Articular chondrocyte of knee joint (primary cell): ENCODE measurements at places on chromosomes 4 and X. TPM values are rescaled to one million over a fixed set of nuclear protein-coding genes. Genes with fewer than 3 reads are reported as not detected.

The TMPRSS11D gene
- not detected in 2 replicates for total RNA-seq

The CACNA1F gene
- under 0.01 TPM in 1 of 2 replicates, not detected in the other for total RNA-seq

The TLR6 gene
- total RNA-seq: 5.7 and 6.1 TPM in 2 replicates

The ADH1B gene
- total RNA-seq: 2.4 and 3.2 TPM in 2 replicates

The EDA2R gene
- total RNA-seq: 5.6 and 14.4 TPM in 2 replicates

The SSX1 gene
- not detected in 2 replicates for total RNA-seq

The SGCB gene
- total RNA-seq: 49.8 and 55.1 TPM in 2 replicates

The SYN1 gene
- total RNA-seq: 0.11 and 0.52 TPM in 2 replicates

The ADH4 gene
- total RNA-seq: 0.13 and 0.32 TPM in 2 replicates

The ADH1A gene
- total RNA-seq: not detected in 2 replicates

The HELT gene
- total RNA-seq: not detected in 2 replicates

The RGN gene
- total RNA-seq: 6.1 and 9.6 TPM in 2 replicates

The MAGEC1 gene
- not detected in 2 replicates for total RNA-seq

The SPOCK3 gene
- not detected in 2 replicates for total RNA-seq

The DSPP gene
- total RNA-seq: not detected in 2 replicates

The SLC7A11 gene
- total RNA-seq: 41.9 and 70.8 TPM in 2 replicates

The TSPAN7 gene
- 0.11 TPM in 1 of 2 replicates, not detected in the other for total RNA-seq

The CXXC4 gene
- total RNA-seq: not detected in 2 replicates

The RASGEF1B gene
- total RNA-seq: 1.2 and 1.7 TPM in 2 replicates

The INTS6L gene
- 4.0 and 4.6 TPM in 2 replicates for total RNA-seq
